ENCODE measurements at places on chromosomes 4 and X. TPM values are rescaled to one million over a fixed set of nuclear protein-coding genes. Genes with fewer than 3 reads are reported as not detected.

Gene GPR119
- total RNA-seq: not detected

Gene FGFR3
- 2.0 TPM for total RNA-seq

Gene SHISA3
- 38.6 TPM for total RNA-seq

Gene G3BP2
- total RNA-seq: 94.6 TPM

Gene GAGE12H
- not detected for total RNA-seq

Gene SORCS2
- total RNA-seq: 3.7 TPM

Gene CLNK
- not detected for total RNA-seq

Gene UBA1
- 132 TPM for total RNA-seq

Data from esophagus muscularis mucosa (tissue), 4 donors.